ENCODE measurements at places on chromosomes 2 and 18.

GRCh38 chr2:8574196-8575037, 107.4 kb upstream of the ID2 start:
- peak; percentile 15 for DNase-seq

GRCh38 chr18:13369756-13370510, 151.4 kb downstream of the LDLRAD4 start:
- no peak for DNase-seq

GRCh38 chr2:161172901-161173540, 12.8 kb downstream of the TANK start:
- DNase-seq, result no peak

GRCh38 chr2:118255301-118255700, 167.0 kb downstream of the INSIG2 start:
- no peak for DNase-seq

- DNase-seq, result peak; percentile 51
Observed at GRCh38 chr18:79396431-79397246, 909 bp downstream of the NFATC1 start.

DNA sequence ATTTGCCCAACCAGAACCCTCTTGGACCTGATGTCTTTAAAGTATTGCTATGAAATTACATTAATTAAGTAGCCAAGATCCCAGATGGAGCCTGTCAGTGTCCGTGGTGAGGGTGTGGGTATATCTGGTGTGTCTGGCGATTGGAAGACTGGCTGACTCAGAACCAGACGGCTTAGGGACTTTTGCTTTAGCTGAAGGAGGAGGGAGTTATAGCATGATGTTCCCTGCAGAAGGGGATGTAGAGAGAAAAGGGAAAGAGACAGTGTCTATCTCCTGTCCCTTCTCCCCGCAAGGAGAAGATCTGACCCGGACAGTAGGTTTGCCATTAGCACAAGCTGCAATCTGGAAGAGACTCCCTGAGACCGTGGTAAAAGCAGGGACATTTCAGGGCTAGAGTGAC, 60.6 kb downstream of the POU3F3 start:
- DNase-seq, result no peak

GRCh38 chr2:62334440-62335058, 138.6 kb downstream of the B3GNT2 start:
- no peak for DNase-seq

DNA sequence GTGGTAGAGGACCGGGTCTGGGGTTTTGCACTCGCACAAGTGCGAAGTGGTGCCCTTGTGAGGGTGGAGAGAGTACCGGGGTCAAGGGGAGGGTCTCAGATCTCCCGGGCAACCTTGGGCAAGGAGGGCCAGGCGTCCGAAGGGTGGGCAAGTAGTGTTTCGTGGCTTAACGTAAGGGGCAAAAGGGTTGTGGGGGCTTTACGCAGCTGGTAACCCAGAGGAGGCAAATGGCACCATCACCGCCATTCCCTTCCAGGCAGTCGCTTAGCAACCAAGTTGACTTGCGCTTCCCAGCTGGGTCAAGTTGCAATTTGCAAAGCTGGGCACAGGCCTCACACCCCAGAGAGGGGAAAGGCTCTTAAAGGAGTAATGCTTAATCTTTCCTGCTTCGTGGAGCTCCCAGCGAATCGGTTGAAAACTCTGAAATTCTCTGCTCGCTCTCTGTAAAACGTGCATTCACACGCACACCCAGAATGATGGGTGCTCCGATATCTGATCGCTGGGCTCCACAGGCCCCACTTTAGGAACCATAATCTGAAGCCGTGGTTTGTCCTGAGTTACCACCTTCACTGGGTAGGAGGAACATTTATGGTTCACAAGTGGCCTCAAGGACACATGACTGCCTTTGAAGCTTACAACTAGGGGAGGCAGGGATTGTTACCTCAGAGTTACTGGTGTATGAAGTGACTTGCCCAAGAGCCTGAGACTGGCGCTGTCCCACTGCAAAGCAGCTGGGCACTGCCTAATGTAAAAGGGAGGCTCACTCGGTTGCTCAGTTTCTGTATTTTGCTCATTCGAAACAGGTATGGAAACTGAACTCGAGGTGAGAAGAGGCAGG, 127.9 kb downstream of the UXS1 start:
- DNase-seq, result no peak

- DNase-seq, result peak; percentile 97
Observed at GRCh38 chr2:98334439-98335078, 11.7 kb upstream of the CNGA3 start.

GRCh38 chr2:118576109-118576855, 271.2 kb downstream of the EN1 start:
- DNase-seq, result no peak

DNA sequence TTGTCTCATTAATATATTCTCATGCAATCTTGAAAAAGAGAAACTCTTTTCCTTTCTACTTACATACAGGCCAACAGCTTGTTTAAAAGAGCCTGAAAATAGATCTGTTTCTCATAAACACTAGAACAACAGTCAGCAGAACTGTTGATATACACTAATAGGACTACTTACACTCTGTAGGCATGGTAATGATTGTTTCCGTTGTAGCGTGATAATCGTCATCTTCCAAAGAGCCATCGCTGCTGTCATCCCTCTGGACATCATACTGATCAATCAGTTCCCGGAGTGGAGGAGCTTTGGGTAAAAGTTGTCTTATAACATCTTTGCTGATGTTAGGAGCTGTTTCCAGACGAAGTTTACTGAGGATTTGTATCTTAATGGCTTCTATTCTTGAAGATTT, 476 bp downstream of the MSTN start:
- no peak for DNase-seq

- peak; percentile 70 for DNase-seq
Observed at GRCh38 chr2:96202152-96202854, 6.3 kb downstream of the STARD7 start.

DNA sequence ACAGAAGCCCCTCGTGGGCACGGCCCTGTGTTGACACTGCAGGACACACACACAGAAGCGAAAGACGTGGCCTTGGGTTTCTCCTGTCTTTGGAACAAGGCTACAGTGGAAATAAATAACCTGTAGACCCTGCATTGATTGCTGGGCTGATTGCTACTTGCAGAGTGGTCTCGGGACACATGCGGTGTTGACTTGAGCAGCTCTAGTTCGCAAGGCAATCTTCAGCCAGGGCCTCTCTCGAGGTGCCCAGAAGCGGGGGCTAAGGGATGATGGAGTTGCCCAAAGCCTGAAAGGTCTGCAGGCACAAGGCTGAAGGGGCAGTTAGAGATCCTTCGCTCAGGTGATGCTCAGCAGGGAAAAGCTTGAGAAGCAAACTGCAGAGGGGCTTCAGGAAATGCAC, 180.3 kb downstream of the SEPTIN10 start:
- DNase-seq, result no peak

DNA sequence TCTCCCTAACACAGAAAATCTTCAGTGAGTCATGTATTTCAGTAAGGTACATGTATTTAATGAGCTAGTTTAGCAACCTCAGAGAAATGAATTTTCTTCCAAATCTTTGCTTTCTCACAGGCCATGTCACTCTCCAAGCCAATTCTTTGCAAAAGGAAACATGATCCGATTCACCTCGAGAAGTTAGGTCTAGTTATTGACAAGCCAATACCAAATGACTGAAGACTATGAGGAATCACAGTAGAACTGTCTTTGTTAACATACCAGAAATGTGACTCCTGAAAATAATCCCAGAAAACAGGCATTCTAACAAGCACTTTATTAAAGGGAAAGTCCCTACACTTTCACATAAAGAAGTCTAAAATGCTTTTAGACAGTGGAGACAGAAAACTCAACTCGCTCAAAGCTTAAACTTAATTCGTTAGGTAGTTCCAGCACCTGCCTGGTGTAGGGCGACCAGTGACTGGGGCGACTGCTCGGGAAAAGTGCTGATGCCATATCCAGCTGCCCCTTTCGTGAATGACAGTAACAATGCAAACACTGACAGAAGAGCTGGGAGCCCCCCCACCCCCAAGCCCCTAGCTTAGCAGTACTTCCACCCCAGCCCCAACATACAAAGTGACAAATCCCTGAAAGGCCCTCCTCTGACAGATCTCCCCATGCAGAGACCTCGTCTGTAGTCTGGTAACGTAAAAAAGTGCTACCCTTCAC, 1.8 kb downstream of the MEMO1 start:
- DNase-seq, result peak; percentile 50

GRCh38 chr2:118223511-118223991, 135.3 kb downstream of the INSIG2 start:
- DNase-seq, result no peak

GRCh38 chr2:69933839-69934613, 19.1 kb downstream of the MXD1 start:
- peak; percentile 89 for DNase-seq

DNA sequence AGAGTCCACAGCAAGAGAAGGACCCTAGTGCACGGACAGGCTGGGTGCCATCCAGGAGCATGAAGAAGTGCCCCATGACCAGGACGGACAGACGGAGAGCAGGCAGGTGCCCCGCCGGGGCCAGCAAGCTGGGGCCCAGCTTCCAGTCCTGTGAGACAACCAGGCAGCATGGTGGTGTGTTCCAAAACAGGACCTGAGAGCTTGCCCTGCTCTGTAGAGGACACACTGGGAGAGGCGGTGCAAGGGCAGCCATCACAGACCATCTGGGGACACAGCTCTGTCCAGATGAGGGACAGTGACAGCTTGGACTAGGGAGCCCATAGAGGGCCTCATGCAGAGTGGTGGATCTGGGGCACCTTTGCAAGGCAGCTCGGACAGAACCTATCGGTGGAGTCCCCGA, 279.8 kb downstream of the EIPR1 start:
- no peak for DNase-seq

GRCh38 chr2:145909766-145910165, 1389.8 kb upstream of the ZEB2 start:
- DNase-seq, result no peak

DNA sequence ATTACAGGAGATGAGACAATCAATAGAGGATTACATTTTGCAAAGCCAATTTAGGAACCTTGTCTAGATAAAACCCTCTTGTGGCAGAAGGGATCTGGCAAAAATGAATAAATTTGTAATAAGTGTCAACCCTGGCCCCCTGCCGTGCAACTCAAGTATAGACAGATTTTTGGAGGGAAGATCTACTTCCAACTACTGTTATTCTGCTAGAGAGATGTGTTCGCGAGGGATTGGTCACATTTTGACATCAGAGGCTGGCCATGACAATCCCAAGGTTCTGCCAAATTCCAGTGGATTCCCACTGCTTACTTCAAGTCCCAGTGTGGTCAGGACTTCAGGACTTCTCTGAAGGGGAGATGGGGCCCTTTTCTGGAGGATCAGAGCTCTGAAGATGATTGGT, 192.6 kb downstream of the SH3RF3 start:
- DNase-seq, result peak; percentile 76

DNA sequence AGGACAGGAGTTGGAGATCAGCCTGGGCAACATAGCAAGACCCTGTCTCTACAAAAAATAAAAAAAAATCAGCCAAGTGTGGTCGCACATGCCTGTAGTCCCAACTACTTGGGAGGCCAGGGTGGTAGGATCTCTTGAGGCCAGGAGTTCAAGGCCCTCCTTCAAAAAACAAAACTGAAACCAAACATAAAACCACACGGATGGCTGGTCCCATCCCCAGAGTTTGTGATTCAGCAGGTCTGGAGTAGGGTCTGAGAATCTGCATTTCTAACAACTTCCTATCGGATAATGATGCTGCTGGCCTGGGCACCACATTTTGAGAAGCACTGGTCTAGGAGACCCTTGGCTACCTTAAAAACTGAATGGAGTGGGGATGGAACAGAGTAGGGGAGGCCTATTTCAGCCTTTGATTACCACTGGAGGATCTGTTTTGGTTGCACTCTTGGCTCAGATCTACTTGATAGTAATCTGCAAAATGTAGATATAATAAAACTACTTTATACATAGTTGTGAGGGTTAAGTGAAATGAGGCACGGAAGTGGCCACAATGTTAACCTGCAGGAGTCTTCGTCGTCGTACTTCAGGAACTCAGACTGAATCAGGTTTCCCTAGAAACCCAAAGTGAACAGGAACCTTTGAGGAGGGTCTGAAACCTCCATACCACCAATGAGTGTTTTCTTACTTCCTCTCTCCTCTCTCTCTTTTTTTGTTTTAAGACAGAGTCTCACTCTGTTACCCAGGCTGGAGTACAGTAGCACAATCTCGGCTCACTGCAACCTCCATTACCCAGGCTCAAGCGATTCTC, 25.5 kb upstream of the NFE2L2 start:
- no peak for DNase-seq

DNA sequence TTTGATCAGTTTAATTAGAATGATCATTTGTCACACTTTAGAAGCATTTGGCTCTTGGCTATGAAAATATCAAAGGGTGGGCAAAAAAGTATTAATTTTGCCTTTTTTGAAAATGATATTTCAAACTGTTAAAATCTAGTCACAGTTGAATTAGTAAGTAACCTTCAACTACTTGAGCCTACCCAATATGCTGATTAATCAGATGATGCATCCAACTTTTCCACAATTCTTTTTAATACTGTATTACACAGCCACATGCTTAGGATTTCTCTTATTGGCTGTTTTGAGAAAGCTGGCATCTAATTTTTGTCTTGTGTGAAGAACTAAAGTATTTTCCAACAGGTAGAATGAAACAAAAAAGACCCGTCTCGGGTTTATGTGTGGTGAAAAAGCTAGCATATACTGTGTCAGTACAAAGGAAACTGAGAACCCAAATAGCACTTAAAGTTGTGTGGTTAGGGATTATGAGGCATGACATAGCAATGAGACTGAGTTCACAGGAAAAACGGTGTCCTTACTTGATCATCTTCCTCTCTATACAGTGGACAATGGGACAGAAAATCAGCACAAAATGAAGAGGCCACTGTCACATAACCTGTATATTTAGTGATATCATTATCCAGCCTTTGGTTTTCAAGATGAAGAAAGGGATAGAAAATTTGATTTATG, 11.7 kb downstream of the OSBPL6 start:
- DNase-seq, result peak; percentile 82

GRCh38 chr18:662197-662596, 4.7 kb downstream of the TYMS start:
- no peak for DNase-seq

DNA sequence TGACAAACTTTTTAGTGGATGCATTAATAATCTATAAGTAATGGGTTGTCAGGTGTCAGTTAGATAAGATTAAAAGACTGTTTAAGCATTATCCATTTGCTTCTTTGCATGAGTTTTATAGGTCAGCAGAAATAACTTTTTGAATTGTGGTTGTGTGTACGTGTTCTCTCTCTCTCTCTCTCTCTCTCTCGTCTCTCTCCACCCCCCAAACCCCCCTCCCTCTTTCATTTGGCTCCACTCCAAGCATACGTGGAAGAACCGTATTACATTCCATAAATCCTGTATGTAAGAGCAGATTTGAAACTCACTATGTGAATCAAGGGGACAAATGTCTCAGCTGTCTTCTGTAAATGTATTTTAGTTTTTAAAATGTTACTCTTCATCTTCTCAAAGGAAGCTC, 120.2 kb downstream of the MEIS1 start:
- no peak for DNase-seq

DNA sequence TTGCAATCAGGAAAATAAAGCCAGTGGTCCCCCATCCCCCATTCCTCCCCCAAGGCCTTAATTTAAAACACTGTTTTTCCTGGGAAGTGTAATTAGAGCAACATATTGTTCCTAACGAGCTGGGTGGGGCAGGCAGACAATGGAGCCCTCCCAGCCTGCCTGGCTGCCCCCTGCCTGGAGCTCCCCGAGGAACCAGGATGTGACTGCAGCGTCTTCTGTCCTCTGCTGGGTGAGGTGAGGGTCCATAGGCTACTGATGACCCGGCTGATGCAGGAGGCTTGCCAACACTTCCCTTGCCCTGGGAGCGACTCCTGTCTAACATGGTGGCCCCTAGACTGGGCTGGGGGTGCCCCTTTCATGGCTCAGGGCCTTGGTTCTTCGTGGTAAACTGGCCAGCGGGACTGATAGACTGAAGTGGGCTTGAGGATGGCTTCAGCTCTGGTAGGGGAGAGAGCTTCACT, 152.4 kb downstream of the DYSF start:
- DNase-seq, result no peak

All from EH (cell line).